D341Med (cell line): ENCODE measurements at places on chromosomes 4 and X.

DNA sequence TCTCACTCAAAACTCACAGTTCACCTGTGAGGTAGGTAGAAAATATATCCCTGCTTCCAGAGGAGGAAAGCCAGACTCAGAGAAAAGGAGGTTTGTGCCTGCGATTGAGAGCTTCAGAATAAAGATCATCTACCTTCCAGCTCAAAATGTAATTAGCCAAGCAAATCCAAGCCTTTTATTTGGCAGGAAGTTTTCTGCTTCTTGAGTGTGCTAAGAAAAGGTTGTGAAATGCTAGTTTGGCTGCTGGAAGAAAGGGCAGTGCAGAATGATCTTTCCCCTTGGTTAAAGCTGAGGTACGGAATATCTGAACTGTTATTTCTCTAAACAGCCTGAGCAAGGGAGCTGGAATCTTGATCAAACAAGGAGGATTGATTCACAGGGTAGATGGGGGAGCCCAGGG is 59.7 kb upstream of the VCX3B start:
- DNase-seq: no peak

GRCh38 chrX:17226736-17227135 is 148.3 kb upstream of the NHS start:
- no peak for DNase-seq

DNA sequence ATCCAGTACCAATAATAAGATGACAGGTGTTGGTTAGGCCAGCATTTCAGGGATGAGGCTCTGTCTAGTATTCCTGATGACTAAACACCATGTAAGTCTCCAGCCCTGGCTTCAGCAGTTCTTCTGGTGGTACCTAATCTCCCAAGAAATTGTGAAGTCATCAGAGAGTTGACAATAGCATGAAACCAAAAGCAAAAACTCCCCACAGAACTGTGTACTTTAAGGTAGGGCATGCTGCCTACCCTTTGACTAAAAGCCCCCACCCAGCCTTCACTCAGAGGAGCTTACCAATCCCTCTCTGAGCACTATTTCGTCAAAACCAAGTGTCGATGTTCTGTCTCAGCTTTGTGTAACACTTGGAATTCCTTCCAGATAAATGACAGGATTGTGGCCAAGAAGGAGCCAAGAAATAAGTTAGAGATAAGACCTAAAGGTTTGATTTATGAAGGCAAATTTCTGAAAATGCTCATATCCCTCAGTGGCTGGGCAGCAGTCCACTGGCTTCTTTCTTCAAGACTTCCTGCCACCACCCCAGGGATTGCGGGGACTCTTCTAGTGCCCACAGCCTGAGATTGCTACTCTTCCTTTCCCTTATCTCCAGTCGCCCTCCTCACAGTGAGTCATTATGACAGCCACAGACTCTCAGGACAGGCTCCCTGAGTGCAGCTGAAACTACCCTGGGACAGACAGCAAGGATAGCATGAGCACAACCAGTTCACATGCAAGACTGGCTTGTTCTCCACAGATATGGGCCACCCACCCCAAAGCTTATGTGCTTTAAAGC is 67.3 kb upstream of the LHFPL1 start:
- DNase-seq: no peak

DNA sequence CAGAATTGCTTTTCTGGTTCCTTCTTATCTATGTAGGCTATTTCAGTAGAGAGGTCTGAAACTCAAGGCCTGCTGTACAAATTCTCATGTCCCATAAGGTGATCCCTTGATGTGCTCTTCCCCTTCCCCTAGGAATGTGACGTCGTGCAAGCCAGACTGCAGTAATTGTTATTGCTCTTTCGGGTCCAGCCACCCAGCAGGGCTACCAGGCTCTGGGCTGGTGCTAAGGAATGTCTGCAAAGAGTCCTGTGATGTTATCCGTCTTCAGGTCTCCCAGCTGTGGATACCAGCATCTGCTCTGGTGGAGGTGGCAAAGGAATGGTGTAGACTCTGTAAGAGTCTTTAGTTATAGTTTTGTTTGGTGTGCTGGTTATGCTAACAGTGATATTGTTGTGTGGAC is 378.7 kb downstream of the C4orf33 start:
- DNase-seq: no peak

DNA sequence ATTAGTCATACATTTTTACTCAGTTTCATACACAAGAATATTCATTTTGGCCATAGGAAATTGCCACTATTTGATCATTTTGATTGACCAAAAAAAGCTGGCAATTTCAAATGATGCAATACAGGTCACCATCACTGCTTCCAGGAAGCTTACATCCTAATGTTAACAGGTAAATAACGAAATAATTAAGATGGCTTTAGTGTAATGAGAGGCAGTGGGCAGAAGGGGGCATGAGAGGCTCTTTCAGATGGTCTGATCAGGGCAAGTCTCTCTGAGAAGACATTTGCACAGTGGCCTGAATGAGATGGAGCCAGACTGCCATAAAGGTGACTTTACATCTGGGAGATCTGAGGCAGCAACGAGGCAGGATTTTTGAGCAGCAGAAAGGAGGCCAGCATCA is 170.7 kb downstream of the SLIT2 start:
- DNase-seq: peak; percentile 68

DNA sequence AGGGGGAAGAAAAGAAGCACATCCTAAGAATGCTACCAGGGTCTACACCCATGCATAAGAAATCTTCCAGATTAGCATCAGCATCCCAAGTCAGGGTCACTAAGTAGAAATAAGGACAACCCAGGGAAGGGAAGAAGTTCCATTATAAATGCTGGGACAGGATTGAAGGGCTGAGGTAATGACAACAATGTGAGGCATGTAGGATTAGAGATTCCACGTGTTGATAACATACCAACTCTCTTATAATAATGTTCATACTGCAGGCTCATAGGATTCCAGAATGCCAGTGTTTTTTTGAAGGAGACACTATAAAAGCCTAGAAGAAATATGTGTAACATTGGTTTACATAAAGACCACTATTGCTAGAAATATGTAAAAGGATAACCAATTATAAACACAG is 201.2 kb downstream of the MID1IP1 start:
- DNase-seq: no peak

DNA sequence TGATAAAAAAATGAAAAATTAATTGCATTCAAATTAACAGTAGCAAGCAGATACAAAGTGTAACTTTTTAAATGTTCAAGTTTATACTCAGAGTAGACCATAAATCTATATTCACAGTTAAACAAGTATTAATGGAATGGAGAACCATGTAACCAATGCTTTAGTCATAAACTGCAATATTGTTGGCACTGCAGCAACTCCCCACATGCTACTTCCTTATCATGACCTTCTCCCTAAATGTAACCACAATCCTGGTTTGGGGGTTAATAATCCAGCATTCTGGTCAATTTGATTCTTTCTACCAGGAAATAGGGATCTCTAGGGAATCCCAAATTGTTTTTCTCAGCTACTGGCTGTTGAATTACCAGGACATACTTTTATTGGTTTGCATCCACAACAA is 223.9 kb upstream of the DCAF8L1 start:
- no peak for DNase-seq

DNA sequence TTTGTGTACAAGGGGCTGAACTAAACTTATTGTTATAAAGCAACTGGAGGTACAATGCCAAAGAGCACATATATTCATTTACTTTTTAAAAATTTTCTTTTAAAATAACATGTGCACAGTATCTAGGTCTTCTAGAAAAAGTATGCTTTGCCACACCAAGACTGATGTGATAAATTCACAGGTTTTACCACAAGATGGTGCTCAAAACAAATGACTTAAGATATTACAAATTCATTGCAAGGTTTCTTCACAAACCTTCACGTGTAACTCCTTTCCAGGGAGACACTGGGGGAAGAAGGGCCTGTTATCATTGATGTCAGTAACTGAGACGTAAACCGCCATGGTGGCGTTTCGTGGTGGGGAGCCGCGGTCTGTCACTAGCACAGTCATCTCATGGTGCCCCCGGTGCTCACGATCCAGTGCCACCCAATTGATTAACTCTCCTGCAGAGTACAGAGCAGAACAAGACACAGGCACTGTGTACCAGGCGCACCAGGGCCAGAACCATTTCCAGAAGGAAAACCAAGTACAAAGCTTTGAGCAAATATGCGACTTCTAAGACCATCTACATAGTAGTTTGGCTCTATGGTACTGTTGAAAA is 162.2 kb downstream of the DCHS2 start:
- DNase-seq: no peak

- no peak for DNase-seq
These were observed 80.6 kb upstream of the CXXC4 start for GRCh38 chr4:104575278-104575677.

- DNase-seq: peak; percentile 27
These were observed 12.4 kb downstream of the PSAPL1 start for GRCh38 chr4:7422151-7422897.

DNA sequence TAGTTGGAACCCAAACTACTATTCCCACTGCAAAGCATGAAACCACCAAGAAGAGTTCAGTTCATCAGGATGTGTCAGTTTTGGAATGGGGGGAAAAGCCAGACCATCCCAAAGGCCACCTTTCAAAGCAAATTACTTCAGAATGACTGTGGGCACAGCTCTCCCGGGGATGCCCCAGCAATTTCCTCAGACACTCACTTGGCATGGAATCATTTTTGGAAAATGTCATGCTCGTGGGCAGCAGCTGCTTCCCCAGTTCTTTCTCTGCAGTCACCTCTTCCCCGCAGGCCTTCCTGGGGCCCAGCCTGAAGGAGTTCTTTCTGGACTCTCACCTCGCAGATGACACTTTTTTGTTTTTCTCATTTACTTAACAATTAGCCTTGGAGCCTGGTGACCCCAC is 350.3 kb downstream of the NR3C2 start:
- DNase-seq: no peak

DNA sequence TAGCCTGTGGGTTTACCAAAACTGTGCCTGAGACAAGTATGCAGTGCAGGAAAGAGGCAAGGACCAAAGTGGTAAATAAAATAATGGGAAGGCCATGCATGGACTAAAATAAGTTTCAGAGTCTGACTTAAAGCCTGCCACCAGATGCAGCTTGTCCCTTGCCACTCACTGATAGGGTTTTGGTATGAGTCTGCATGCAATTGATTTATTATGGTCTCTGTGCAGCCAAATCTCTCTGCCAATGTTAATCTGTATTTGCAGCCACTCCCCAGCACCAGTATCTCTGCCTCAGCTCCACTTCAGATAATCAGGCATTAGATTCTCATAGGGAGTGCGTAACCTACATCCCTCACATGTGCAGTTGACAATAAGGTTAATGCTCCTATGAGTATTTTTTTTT is 5.5 kb upstream of the FGF2 start:
- DNase-seq: no peak

- DNase-seq: no peak
These were observed 250 bp downstream of the USP9X start for GRCh38 chrX:41085512-41085877.

DNA sequence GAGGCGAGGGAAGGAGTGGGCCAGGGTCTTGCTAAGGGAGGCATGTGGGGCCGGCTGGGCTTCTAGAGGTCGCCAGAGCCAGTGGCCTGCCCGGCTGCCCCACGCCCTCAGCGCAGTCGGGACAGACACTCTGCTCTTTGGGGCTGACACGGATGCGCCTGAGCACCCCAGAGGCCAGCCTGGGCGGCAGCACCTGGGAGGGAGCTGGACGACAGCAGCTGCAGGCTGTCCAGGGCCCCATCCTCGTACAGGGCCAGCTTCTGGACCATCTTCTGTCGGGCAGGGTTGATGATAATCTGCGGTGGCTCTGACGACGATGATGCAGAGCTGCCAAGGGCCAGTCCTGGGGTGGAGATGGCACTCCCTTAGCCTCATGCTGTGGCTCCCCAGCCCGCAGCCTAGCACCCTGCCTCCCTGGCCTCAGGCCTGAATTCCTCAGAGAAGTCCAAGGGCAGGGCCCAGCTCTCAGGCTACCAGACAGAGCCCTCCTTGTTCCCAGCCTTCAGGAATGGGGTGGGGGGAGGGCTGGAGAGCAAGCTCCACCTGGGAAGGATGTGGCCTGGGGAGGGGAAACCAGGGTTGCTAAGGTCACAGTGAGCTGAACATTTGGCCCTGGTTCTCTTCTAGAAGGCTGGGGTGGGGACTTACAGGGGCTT is 7.2 kb downstream of the IRAK1 start:
- DNase-seq: no peak

- DNase-seq: no peak
These were observed 39.1 kb downstream of the NPNT start for GRCh38 chr4:105934386-105934785.

- no peak for DNase-seq
These were observed 39.2 kb upstream of the USP9X start for GRCh38 chrX:41045960-41046567.

DNA sequence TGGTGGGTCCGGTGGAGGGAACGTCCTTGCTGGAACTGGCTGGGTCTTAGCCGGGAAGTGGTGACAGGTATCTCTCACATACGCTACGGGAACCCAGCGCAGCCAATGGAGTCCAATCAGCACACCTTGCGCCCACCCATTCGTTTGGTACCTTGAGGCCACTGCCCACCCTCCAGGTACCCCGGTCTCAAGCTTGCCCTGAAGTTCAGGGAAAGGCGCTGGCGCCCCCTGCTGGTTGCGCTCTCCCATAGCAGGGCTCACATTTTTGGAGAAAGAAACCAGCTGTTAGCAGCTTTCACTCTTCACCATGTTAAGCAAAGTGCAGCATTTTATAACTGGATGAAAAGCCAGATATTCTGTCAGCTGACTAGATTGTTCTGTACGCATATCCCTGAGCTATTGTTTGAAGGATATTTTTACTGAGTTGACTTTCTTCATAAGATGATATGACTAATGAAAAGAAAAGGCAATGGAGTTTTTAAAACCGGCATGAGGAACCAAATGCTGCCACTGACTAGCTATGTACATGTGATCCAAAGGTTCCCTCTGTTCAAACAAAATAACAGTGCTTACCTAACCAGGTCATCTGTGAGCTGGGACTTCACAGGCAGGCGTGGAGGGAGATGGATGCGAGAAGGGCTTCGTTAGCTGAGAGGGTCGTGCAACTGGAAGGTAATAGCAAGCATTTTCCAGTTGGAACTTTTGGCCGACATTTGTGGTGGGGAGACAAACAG is 43.7 kb downstream of the OTOP1 start:
- DNase-seq: peak; percentile 54

DNA sequence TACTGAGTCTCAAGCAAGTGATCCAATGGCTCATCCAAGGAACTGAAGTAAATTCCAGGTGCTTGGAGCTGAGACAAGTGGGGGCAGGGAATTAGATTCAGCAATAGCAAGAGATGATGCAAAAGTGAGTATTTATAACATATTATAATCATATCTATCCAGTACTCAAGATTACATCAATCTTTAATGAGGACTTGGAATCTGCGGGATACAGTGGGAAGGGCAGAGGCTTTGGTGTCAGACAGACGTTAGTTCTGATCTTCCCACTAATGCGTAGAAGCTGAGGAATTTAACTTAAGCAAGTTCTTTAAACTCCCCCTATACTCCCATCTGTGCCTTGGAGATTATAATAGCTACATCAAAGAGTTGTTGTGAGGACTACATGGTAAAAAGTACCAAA is 143.4 kb upstream of the NWD2 start:
- no peak for DNase-seq

- no peak for DNase-seq
These were observed 22.5 kb downstream of the RXFP1 start for GRCh38 chr4:158544141-158544540.

- no peak for DNase-seq
These were observed 324.3 kb downstream of the PTTG2 start for GRCh38 chr4:38284294-38285030.
